Forelimb muscle (tissue), 1 donor: ENCODE measurements at places on chromosomes 2 and 18. TPM values are rescaled to one million over a fixed set of nuclear protein-coding genes. Genes with fewer than 3 reads are reported as not detected.

GRCh38 chr2:149076863-149077412 lies 38.4 kb downstream of the LYPD6B start:
- DNase-seq: no peak

Gene CAPN14
- not detected for polyA plus RNA-seq

Gene KCTD1
- polyA plus RNA-seq: 4.2 TPM

- no peak for DNase-seq
Measured at GRCh38 chr2:95333888-95334338, 36.8 kb downstream of the KCNIP3 start.

GRCh38 chr2:229363185-229363814 lies 92.2 kb upstream of the PID1 start:
- DNase-seq: no peak

Gene TCF7L1
- 34.6 TPM for polyA plus RNA-seq

DNA sequence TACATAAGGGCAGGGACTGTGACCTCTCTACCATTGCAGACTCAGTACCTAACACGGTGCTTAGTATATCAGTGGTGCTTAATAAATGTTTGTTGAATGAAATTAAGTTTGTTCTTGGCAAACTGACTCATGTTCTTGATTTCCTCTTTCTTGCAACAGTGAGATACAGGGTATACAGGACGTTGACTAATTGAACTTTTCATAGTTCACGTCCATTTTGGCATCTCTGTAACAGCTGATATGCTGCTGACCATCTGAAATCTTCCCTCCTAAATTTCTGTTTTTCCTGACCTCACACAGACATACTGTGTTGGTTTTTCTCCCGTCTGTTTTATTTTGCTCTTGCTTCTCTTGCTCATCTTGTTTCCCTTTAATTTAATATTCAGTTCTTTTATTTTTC lies 44.2 kb downstream of the LHCGR start:
- no peak for DNase-seq

- DNase-seq: no peak
Measured at GRCh38 chr2:191845248-191845715, 1.6 kb downstream of the CAVIN2 start.

Gene SIX2
- polyA plus RNA-seq: 6.2 TPM

- no peak for DNase-seq
Measured at GRCh38 chr2:157899125-157899839, 23.2 kb upstream of the ACVR1 start.

Gene FTCDNL1
- polyA plus RNA-seq: 1.4 TPM

- no peak for DNase-seq
Measured at GRCh38 chr18:58158008-58158407, 114.0 kb downstream of the NEDD4L start.

DNA sequence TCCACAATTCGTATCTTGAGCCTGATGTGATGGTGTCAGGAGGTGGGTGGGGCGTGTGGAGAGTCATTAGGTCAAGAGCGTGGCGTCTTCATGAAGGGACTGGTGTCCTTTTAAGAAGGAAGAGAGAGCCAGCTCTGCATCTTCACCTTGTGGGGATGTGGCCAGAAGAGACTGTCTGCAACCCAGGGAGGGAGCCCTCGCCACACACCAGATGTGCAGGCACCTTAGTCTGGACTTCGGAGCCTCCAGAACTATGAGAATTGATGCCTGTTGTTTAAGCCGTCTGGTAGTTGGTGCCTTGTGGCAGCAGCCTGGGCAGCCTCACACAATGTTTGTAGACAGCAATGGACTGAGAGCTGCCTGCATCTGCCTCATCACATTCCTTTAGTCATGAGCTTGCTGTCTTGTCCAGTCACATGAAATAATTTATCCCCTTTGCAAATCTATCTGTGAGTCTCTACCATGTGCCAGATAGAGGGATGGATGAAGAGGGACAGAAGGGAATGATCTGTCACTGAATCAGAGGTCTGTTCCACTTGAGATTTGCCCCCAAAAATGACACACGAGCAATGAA lies 61.0 kb downstream of the MYT1L start:
- no peak for DNase-seq

- no peak for DNase-seq
Measured at GRCh38 chr2:176067589-176068418, 16.0 kb downstream of the EVX2 start.

Gene IL36G
- polyA plus RNA-seq: 0.14 TPM

DNA sequence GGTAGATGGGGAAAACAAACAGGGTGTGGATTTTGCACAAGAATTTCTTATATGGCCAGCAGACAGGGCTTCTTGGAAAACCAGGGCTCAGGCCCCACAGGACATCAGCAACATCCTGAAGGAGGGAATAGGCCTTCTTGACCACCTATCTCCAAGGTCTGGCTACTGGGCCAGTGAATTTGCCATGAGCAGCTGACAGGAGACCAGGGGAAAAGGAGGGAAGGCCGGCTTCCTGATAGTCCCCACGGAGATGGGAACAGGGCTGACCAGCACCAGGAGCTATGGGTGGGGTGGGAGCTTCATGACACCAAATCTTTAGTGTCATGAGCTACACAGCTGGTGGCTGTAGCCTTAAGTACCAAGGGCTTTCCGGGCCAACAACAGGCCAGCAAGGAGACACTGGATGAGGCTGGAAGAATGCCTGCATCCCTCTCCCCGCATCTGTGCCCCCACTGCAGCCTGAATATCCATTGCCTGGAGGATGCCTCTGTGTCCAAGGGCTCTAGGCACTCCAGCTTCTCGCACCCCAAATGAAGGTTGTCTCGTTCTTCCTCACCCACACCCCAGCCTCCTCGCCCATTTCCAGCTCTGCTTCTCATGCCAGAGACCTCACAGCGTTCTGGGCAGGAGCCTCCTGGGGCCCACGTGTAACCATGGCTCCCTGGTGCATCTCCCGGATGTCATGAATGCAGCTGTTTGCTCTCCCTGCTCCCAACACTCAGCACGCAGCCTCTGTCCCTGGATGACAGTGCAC lies 74.8 kb downstream of the EMX1 start:
- DNase-seq: no peak

DNA sequence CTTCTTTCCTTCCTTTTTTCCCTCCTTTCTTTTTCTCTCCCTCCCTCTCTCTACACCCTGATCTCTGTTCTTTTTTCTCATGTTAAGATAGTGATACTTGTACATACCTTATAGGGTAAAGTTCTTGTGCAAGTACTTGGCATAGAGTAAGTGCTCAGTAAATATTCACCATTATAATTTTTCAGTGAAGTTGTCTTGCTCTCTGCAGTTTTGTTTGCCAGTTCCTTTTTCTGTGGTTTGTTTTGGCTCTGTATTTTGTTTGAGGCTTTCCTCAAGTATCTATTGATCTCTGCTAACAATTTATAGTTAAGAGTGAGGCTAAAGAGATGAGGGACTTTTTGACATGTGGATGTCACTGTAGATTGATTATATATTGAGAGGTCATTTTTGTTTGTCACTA lies 48.0 kb downstream of the MTX2 start:
- DNase-seq: no peak

DNA sequence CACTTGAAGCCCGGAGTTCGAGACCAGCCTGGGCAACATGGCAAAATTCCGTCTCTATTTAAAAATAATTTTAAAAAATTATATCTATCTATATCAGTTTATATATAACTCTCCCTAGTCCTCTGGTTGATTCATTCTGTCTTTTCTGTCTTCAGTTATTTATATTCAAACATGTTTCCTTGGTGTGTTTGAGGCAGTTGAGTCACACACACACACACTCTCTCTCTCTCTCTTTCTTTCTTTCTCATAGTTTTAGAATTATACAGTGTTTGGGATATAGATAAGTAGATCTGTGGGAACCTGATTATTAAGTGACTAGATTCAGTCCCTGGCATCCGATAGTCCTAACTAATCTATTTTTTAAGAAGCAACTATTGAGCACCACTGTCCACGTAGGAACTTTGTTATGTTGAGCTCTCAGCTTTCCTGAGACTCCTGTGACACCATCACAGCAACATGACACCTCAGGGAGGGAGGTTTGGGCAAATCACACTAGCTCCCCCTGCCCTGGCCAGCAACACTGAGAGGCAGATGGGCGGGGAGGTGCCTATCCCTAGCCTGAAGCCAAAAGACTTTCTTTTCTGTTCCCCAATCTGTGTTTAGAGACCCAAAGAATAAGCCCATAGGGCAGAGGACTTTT lies 482.7 kb downstream of the DLGAP1 start:
- DNase-seq: no peak
